ENCODE measurements at places on chromosomes 7 and 10. TPM values are rescaled to one million over a fixed set of nuclear protein-coding genes. Genes with fewer than 3 reads are reported as not detected.

The SRGN gene
- 121 TPM for total RNA-seq

The MCM10 gene
- total RNA-seq: 1.3 TPM

The PRKCQ gene
- total RNA-seq: 0.34 TPM

The NPC1L1 gene
- total RNA-seq: 0.09 TPM

The SOSTDC1 gene
- total RNA-seq: 2.8 TPM

The CALCR gene
- total RNA-seq: 0.08 TPM

The DUS4L gene
- 6.4 TPM for total RNA-seq

The CPXM2 gene
- total RNA-seq: 12.5 TPM

The ABCB4 gene
- total RNA-seq: 8.9 TPM

The CABCOCO1 gene
- not detected for total RNA-seq

The PHYHIPL gene
- 0.09 TPM for total RNA-seq

The PHKG1 gene
- total RNA-seq: 21.9 TPM

The ODAD2 gene
- 0.10 TPM for total RNA-seq

The ABCC2 gene
- total RNA-seq: 0.53 TPM

The COG5 gene
- 42.8 TPM for total RNA-seq

The EGFR gene
- 26.6 TPM for total RNA-seq

The LAMB4 gene
- 0.16 TPM for total RNA-seq

The SUGCT gene
- total RNA-seq: 4.1 TPM

The PRLHR gene
- not detected for total RNA-seq

The ARMC3 gene
- total RNA-seq: not detected

The ASZ1 gene
- total RNA-seq: not detected

The PDZD8 gene
- 22.2 TPM for total RNA-seq

The TAS2R41 gene
- 0.26 TPM for total RNA-seq

The OGDHL gene
- 3.4 TPM for total RNA-seq

The MNX1 gene
- not detected for total RNA-seq

The TSPAN13 gene
- total RNA-seq: 19.6 TPM

The PNLIPRP3 gene
- not detected for total RNA-seq

The ELOVL3 gene
- not detected for total RNA-seq

The WNT16 gene
- total RNA-seq: not detected

The PTTG1IP2 gene
- not detected for total RNA-seq

The TFR2 gene
- 0.79 TPM for total RNA-seq

The ACHE gene
- 30.9 TPM for total RNA-seq

The HOXA5 gene
- not detected for total RNA-seq

Measured in left cardiac atrium (tissue), 4 donors.